NCI-H1092 treated with DMSO at 0.1 percent for 48 hours (cell line): ENCODE measurements at places on chromosomes 3 and 15.

- DNase-seq, result no peak
Measured at GRCh38 chr3:194312186-194312742, 38.9 kb downstream of the CPN2 start.

- no peak for DNase-seq
Measured at GRCh38 chr3:88188436-88188835, 38.7 kb downstream of the C3orf38 start.

- DNase-seq, result no peak
Measured at GRCh38 chr3:40366203-40367162, 20.5 kb upstream of the ENTPD3 start.

GRCh38 chr3:195777975-195778374 is 33.8 kb downstream of the MUC4 start:
- no peak for DNase-seq

GRCh38 chr3:67863869-67864268 is 209.5 kb upstream of the SUCLG2 start:
- no peak for DNase-seq

GRCh38 chr15:81728726-81729125 is 317.1 kb downstream of the MEX3B start:
- DNase-seq, result no peak

GRCh38 chr3:113685124-113685523 is 11.3 kb downstream of the USF3 start:
- no peak for DNase-seq

DNA sequence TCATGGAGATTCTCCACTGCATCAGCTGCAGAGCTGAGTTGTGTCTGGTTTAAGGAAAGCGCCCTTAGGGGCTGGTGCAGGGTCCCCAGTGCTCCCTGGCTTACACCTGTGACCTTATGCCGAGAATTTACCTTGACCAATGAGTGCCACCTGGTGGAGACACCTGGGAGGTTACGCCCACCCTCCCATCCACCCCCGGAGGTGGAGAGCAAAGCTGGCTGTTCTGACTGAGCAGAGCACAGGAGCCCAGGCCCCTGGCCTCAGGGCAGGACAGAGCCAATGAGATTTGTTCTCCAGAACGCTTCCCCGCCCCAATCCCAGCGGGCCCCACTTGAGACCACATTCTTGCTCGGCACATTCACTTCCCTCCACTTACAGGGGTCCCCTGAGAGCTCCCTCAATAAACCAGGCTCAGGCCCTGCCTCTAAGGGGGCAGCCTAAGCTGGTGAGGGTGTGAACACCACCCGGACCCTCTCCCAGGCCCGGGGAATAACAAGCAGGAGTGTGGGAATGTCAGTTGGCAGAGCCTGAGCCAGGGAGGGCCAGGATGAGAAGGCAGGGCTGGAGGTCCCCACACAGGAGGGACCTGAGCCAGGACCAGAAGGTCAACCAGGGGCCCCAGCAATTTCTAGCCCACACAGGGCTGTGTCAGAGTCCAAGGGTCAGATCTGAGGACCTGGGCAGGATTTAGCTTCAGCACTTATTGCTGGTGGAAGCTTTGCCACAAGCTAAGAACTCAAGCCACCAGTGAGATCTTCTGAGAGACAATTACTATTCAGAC is 117.1 kb downstream of the TPRA1 start:
- DNase-seq, result no peak

DNA sequence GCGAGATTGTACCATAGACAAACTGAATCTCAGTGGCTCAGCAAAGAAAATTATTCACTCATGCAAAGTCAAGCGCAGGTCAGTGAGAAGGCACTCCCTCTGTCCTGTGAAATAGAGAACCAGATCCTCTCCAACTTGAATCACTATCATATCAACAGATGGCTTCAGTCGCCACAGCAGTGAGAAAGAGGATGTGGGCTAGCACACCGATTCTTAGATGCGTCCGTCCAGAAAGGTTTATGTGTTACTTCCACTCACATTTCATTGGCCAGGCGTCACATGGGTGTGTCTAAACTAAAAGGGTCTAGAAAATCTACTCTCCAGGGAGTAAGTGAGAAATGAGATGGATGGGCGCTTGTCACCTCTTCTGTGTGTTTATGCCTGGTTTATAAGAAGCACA is 141.6 kb upstream of the KBTBD8 start:
- DNase-seq, result no peak

DNA sequence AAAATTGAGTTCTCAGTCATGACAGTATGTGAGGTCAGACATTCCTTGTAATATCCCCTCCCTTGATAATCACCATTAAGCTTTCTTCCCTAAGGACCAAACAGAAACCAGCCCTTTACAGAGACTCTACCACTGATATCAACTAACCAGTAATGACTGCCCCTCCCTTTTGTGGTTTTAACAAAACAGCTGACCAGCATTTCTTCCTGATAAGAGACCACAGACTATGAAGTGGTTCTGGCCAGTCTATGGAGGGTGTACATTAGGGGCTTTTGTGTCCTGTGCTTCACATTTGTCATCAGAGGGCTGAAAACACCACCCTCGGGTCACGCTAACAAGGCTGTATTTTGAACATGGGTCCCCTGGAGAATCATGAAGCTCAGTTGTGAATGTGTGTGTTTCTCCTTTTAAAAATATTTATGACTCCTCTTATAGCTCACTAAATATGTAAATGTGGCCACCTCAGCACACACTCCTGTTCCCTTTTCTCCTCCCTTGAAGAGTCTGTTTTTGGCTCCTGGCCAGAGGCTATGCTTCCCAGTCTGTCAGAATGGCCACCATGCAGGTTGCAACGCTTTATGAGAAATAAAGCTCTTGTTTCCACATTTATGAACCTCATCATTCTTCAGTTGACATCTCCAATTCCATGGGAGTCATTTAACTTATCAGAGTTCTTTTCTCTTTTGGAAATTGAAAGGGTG is 239.3 kb downstream of the CPNE4 start:
- DNase-seq, result no peak

DNA sequence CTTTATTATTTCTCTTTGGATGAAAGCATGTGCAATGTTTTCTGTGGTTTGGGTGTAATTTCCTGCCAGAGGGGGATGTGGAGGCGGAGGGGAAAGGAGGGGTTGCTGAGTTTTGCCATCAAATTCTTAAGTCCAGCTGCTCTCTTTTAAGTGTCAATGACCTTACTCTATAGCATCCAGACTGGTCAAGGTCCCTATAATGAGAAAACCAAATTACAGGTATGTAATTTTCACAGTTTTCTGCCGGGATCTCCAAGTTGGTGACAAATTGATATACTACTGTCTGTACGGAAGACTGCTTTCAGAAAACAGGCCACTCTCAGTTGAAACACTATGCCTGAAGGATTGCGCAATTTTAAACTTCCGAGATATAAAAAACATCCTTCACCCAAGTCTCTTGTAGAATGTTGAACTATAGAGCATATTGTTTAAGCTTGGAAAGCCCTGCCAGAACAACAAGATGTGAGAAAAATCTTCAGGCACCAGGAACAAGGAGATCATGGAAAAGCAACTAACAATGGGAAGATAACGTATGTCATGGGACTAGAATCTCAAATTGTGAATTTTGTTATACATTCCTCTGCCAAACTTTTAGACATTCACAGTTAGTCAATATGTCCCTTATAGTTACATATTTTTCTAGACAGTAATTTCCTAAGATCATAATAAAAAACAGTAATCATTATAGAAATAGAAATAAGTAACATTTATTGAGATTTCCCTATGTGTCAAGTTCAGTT is 300.7 kb upstream of the SATB1 start:
- no peak for DNase-seq

- DNase-seq, result no peak
Measured at GRCh38 chr3:187994221-187995042, 159.5 kb upstream of the LPP start.

- DNase-seq, result no peak
Measured at GRCh38 chr15:83110381-83110780, 2.9 kb downstream of the TM6SF1 start.

DNA sequence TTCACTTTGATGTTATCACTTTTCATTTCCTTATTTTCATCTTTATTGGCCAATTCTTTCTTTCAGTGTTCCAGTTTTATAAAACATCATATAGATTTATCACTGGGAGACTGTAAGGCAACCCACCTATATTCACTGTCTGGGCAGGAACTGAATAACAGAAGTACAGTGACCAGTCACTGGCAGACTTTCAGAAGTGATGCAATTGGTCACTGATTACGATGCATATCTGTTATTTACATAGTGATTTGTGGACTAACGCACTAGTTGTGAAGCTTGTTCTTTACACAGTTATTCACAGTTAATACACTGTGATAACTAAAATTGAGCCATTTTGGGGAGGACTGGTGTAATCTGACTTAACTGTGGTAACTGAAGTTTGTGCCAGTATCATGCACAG is 190.2 kb upstream of the DPH6 start:
- no peak for DNase-seq

DNA sequence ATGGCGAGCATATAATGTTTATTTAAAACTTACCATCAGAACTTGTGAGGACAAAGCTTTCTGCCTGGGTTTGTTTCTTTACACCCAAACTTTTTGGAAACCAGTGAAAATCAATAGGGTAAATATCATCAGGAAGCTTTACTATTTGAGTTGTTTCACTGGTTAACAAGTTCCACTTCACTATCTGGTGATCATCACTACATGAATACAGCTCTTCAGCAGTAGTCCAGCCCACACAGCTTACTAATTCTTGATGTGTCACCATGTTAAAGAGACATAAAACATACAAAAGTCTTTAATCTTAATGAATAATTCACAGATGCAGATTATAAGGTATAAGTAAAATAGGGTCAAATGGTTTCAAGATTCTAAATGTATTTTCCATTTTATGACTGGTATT is 17.6 kb downstream of the IFT80 start:
- no peak for DNase-seq

DNA sequence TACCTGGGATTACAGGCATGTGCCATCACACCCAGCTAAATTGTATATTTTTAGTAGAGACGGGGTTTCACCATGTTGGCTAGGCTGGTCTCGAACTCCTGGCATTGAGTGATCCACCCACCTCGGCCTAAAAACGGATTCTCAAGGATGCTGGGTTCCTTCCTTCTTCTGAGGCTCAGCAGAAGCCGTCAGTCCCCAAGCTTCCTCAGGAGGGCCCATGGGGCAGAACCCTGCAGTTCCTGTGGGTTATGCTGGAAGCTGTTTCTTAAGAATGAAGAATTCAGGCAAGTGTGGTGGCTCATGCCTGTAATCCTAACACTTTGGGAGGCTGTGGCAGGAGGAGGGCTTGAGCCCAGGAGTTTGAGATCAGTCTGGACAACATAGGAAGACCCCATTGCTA is 29.0 kb upstream of the ZNF710 start:
- DNase-seq, result no peak

DNA sequence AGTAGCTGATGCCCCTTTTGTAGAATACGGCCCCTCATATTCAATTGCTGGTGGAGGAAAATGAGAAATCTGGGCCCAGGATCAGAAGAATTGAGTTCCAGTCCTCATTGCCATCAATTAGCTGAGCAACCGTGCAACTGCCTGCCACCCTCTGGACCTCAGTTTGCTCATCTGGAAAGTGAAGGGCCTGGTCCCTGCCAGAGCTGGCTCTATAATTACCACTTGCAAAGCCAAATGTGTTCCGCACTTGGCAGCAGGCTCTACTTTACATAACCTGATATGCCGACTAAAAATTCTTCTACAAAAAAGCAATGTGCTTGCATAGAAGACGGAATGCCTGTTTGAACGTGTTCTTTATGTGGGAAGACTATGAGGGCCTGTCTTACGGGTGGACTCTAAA is 8.6 kb upstream of the ITGB5 start:
- DNase-seq, result no peak

- DNase-seq, result peak; percentile 13
Measured at GRCh38 chr15:91032919-91033803, 10.8 kb upstream of the VPS33B start.

GRCh38 chr3:157101486-157101885 is 58.5 kb downstream of the CCNL1 start:
- DNase-seq, result no peak
